ENCODE measurements at places on chromosomes 12 and 14.

DNA sequence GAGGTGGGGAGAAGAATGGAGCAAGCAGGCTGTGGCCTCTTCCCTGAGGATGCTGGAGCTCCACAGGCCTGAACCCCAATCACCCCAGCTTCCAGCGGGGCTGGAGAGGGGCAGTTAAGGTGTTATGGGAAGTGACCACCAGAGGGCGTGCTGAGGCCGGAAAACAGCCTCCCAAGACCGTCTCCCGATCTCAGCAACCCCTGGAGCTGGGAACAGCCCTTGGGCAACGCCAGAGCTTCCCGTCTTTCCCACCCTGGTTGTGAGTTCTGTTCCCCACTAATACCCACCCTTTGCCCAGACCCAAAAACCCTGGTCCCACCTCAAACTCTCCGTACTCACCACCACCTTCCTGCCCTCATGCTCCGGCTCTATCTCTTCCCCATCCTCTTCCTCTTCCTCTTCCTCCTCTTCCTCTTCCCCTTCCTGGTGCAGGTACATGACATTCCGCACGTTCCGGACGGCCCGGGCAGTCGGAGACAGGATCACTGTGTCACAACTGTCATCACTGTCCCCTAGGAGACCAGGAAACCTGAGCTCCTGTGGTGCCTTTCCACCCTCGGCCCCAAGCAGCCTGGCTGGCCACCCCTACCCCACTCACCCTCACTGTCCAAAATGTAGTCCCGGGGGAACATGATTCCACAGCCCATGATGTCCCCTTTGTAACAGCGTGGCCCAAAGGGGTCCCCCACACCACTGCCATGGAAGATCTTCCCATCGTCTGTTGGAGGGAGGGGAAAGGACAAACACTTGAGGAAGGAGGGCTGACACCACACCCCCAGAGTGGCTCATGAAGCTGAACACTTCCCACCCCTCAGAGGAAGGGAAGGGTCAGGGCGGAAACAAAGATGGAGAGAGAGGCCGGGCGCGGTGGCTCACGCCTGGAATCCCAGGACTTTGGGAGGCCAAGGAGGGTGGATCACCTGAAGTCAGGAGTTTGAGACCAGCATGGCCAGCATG, 12.9 kb downstream of the SPRYD3 start:
- DNase-seq: peak; percentile 88

- DNase-seq: no peak
These were observed 198.5 kb downstream of the PTPRO start for GRCh38 chr12:15520844-15521243.

DNA sequence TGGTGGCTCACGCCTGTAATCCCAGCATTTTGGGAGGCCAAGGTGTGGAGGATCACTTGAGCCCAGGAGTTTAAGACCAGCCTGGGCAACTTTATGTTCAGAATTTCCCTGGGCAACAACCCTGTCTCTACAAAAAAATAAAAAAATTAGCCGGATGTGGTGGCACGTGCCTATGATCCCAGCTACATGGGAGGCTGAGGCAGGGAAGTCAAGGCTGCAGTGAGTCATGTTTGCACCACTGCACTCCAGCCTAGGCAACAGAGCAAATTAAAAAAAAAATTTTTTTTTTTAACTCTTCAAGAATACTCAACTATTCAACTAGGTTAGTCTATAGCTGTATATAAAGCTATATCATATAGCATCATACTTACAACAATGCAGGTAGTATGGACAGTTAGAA, 113.0 kb downstream of the RALGAPA1 start:
- DNase-seq: no peak

GRCh38 chr12:68844788-68845695, 37.1 kb downstream of the MDM2 start:
- no peak for DNase-seq

GRCh38 chr14:64799555-64799954, 80.2 kb downstream of the SPTB start:
- DNase-seq: no peak

DNA sequence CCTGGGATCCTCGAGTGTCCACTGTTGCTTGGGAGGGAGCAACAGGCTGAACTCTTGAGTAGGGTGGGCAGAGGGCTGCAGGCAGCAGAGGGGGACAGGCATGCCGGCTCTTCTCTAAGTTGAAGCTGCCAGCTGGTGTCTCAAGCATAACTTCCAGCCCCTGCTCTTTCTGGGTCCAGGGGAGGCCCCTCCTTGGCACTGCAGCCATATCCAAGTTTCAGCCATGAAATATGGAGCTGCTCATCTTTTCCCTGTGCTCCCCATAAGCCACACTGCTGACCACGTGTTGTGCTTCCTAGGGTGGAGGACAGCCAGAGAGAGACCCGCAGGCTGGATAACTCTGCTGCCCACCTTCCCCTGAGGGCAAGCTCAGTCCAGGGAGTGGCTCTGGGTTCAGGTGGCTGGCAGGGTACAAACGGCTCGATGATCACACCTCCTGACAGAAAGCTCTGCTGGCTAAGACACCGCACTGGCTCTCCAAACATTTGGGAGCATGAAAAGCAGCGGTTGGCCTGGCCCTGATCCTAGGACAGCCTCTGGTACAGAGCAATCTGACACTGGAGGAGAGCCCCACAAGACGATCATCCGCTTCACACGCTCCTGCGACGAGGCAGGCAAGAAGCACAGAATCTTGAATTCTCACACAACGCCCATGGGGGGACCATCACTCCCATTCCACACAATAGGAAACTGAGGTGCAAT, 79.6 kb downstream of the PITPNM2 start:
- no peak for DNase-seq

- no peak for DNase-seq
These were observed 450 bp downstream of the DDN start for GRCh38 chr12:48998497-48999353.

DNA sequence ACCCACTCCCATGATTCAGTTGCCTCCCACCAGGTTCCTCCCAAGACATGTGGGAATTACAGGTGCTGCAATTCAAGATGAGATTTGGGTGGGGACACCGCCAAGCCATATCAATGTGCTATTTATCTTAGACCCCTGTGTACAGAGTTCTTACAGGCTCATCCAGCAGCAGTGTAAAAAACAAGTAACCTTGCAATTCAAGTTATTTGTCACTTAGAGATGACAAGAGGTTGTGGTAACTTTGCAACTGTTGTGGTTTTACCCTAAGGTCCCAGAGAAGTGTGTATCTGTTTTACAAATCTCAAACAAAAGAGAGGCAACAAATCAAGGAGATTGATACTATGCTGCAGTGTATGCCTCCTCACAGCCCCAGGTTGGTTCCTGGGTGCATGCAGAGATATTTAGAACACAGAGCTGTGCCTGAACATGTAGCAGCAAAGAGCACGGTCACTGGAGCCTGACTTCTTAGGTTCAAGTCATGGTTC, 11.5 kb upstream of the HELB start:
- no peak for DNase-seq

DNA sequence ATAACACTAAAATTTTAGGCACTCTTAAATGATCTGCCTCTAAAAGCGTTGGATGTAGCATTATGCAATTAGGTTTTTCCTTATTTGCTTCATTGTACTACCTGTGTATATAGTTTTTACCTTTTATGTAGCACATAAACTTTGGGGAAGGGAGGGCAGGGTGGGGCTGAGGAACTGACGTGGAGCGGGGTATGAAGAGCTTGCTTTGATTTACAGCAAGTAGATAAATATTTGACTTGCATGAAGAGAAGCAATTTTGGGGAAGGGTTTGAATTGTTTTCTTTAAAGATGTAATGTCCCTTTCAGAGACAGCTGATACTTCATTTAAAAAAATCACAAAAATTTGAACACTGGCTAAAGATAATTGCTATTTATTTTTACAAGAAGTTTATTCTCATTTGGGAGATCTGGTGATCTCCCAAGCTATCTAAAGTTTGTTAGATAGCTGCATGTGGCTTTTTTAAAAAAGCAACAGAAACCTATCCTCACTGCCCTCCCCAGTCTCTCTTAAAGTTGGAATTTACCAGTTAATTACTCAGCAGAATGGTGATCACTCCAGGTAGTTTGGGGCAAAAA, 4.1 kb downstream of the CDKN1B start:
- DNase-seq: no peak

- DNase-seq: no peak
These were observed 884.2 kb downstream of the FLRT2 start for GRCh38 chr14:86414146-86414545.

DNA sequence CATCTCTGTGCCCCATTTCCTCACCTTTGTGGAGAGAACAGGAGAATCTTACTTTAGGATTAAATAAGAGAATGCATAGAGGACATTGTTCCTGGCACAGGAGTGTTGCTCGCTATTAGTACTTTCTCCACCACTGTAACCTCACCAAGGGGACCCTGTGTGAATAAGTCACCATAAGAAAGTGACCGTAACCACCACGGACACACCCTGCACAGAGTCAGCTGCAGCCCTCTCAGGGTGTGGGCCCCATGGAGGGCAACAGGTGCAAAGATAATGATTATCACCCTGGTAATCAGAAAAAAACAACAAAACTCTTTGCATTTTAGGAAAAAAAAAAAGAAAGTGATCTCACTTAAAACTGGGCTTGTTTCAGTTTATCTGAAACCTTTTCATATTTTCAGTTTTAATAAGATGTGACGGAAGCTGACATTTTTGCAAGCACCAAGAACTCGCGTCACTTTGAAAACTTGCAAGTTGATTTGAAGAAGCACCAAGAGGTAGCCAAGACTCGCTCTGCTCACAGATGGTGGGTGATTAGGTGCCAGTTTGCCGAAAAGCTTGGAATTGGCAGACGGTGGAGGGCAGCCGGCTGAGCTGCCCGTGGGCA, 87.0 kb upstream of the VRK1 start:
- DNase-seq: no peak

- peak; percentile 95 for DNase-seq
These were observed at the start of gene GPR132 for GRCh38 chr14:105065280-105066228. Gene GPR132, minus strand, starts transcription at chr14:105065430. Its CDS starts 10,010 bp downstream, at chr14:105055420.

GRCh38 chr14:101360054-101360911, 201.0 kb upstream of the DIO3 start:
- DNase-seq: no peak

- no peak for DNase-seq
These were observed at the start of gene SYT1 for GRCh38 chr12:78864403-78864869. Gene SYT1, plus strand, starts transcription at chr12:78864774.

DNA sequence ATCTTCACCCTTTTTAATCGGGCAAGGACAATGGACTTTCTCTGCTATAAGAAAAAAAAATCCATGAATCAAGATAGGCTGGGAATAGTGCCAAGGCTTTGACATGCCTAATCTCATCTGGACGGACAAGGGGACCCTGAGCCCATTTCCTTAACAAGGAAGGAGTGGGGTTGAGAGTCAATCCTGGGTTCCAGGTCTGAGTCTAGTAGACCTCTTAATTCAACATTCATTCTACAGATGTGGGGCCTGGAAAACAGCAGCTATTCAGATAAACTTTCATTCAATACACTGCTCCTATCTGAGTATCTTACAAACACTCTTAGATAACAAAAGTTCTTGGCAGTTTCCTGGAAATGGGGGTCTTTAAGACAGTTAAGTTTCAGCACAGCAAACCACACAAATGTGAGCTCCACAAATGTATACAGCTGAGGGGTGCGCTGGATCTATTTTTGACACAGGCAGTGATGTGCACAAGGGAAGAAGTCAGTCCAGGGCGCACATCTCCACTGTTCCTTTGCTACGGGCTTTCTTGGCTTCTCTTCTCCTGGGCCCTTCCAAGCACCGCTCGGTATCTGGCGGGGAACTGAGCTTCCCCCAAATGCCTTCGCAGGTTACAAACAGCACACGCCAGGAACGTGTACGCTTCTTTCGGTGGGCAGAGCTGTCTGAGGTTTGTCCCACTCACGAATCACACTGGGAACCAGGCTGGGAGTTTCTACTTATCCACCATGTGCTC, 82.2 kb upstream of the GPR68 start:
- DNase-seq: no peak

- DNase-seq: no peak
These were observed 1523.2 kb upstream of the FLRT2 start for GRCh38 chr14:84006643-84007155.

DNA sequence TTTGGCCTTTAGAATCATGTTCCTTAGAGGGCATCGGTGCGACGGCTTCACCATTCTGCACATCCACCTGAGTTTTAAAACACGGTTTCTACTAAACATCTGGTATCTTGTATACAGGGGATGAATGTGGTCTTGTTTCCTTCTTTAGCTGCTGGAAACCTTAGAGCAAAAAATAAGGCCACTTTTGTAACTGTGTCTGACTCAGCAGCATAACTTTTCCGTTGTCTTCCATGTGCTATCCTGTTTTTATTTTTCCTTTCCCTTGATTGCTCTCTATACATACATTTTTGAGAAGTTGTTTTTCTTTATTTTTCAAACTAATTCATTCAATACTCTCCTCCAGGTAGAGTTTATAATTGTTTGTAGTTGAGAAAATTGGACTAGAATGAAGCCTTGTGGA, 108.8 kb upstream of the PCED1B start:
- DNase-seq: no peak

- no peak for DNase-seq
These were observed 199.9 kb upstream of the IGF1 start for GRCh38 chr12:102680304-102680703.

DNA sequence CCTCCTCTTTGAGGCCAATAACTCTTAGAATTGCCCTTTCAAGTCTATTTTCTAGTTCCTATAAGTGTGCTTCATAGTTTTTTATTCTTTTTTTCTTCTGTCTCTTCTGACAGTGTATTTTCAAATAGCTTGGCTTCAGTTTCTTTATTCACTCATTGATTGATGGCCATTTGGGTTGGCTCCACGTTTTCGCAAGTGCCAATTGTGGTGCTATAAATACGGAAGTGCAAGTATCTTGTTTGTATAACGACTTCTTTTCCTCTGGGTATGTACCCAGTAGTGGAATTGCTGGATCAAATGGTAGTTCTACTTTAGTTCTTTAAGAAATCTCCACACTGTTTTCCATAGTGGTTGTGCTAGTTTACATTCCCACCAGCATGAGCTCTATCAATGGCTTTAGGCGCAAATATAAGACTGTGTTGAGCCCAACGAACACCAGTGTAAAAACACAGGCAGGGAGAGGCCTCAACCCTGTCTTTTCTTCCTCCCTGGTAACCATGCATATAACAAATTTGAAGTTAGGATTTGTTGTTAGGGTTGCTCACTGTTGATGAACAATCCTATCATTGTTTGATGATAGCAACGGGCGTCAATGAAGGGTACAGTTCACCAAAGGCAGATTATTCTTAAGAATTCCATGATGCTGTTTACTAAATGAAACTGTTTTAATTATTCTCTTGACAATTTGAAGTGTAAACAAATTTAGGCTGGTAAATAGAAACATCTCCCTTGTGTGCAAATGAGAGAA, 13.3 kb upstream of the LMNTD1 start:
- DNase-seq: no peak

DNA sequence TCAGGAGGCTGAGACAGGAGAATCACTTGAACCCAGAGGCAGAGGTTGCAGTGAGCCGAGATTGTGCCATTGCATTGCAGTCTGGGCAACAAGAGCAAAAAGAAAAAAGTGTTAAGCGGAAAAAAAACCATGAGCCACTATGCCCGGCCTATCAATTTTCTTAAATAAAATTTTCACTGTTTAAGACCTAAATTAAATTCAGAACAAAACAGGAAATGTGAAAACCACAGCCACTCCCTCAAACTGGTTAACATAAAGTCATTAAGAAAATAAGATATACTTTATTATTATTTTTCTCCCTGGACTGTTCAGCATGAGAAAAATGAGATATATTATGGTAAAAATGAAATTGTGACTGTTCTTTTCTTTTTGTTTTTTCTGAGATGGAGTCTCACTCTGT, 44.6 kb upstream of the GCH1 start:
- no peak for DNase-seq

Data from inflammatory macrophage treated with lipopolysaccharide for 1 hour (primary cell).